Stimulated activated CD8-positive, alpha-beta memory T cell treated with anti-CD3 and anti-CD28 coated beads, Interleukin-7, amount 100 ng/mL, for 48 hours (primary cell): ENCODE measurements at places on chromosomes 13 and 19.

DNA sequence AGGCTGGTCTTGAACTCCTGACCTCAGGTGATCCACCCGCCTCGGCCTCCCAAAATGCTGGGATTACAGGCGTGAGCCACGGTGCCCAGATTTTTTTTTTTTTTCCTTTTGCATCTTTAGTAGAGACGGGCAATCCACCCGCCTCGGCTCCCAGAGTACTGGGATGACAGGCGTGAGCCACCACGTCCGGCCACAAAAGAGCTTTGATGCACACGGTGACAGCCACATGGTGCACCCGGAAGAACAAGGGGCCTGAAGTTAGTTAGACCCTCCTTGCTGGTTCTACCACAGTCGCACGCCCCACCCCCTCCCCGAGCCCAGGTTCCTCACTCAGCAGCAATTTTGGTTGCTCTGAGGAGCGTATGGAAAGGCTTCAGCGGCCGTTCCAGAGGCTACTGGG is 54.2 kb upstream of the USE1 start:
- no peak for DNase-seq

- no peak for DNase-seq
These were observed 15.1 kb downstream of the ZNF160 start for GRCh38 chr19:53088091-53088490.

DNA sequence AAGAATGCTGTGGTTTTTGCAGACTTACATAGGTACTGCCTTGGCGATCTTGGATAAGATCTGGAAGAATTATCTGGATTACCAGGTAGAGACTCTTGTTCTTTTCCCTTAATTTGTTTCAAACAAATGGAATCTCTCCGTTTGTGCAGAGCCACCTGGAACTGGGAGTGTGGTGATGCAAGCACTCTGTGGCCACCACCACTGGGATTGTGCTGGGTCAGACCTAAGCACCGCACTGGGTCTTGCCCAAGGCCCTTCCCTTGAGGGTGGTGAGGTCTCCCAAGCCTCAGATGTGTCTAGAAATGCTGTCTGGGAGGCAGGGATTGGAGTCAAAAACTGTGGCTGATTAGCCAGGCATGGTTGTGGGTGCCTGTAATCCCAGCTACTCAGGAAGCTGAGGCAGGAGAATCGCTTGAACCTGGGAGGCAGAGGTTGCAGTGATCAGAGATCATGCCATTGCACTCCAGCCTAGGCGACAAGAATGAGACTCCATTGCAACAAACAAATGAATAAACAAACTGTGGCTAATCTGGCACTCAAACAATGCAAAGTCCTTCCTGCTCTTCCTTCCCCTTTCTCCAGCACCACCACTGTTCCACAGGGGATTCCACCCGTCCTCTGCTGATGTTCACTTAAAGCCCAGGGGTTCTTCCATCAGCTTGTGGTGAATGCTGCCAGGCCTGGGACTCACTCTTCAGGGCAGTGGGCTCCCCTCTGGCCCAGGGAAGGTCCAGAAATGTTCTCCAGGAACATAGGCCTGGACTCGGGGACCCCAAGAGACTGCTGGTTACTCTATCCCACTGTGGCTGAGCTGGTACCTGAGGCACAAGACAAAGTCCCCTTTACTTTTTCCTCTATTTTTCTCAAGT is 10.8 kb upstream of the CEACAM1 start:
- DNase-seq = no peak

GRCh38 chr19:7507884-7508283 is 8.0 kb upstream of the ZNF358 start:
- DNase-seq = no peak

DNA sequence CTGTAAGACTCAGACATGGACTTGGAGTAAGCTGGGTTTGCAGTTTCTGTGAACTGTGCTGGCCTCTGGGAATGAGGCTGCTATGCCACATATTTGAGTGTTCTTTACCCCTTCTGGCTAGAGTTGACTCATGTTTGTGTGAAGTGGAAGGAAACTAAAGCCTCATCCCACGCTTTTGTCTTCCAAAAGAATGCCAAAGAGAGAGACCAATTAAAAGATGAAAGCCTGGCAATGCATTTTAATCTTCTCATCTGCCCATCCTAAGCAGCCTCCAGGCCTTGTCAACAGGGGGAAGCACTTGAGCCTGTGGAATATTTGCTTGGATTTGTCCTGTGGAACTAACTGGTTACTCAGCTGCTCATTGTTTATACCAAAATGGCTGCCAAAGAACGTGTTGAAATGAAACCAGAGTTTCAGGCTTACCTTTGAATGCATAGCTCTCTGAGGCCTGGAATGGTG is 49.1 kb downstream of the LMO7 start:
- DNase-seq = no peak

DNA sequence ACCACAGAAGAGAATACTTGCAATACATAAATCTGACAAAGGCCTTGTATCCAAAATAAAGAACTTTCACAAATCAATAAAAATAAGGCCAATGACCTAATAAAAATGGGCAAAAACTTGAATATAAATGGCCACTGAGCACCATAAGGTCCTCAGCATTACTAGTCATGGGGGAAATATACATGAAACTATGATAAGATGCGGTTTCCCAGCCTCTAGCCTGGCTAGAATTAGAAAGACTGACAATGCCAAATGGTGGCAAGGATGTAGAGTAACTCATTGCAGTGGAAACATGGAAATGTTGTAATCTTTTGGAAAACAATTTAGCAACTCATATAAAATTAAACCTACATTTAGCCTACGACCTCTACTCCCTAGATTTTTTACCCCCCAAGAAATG is 227.1 kb downstream of the GGACT start:
- DNase-seq = no peak

DNA sequence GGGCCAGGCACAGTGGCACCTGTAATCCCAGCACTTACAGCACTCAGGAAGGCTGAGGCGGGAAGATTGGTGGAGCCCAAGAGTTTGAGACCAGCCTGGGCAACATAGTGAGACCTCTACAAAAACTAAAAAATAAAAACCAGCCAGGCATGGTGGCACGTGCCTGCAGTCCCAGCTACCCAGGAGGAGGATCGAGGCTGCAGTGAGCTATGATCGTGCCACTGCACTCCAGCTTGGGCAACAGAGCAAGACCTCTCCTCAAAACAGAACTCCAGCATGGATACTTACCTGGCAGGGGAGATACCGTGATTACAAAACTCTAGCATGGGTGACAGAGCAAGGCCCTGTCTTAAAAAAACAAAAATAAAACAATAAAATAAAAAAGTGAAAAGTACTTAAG is 95.3 kb downstream of the GJA3 start:
- DNase-seq = no peak

- DNase-seq = no peak
These were observed 59.5 kb downstream of the TNFRSF19 start for GRCh38 chr13:23629566-23630272.

DNA sequence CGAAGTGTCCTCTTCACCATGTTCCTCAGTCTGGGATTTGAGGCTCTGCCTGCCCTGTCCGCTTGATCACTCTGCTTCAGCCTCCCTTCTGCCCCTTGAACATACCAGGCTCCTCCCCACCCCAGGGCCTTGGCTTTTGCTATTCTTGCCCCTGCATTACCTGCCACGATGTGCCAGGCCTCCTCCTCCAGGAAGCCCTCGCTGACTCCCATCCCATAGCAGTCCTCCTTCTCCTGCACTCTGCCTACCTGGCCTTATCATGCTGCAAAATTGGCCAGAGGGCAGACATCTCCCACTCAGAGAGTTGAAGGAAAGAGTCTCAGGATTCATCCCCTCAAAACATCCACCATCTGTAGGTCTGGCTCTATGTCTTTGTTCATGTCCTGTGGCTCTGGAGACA is 2.2 kb downstream of the YJEFN3 start:
- DNase-seq = no peak

DNA sequence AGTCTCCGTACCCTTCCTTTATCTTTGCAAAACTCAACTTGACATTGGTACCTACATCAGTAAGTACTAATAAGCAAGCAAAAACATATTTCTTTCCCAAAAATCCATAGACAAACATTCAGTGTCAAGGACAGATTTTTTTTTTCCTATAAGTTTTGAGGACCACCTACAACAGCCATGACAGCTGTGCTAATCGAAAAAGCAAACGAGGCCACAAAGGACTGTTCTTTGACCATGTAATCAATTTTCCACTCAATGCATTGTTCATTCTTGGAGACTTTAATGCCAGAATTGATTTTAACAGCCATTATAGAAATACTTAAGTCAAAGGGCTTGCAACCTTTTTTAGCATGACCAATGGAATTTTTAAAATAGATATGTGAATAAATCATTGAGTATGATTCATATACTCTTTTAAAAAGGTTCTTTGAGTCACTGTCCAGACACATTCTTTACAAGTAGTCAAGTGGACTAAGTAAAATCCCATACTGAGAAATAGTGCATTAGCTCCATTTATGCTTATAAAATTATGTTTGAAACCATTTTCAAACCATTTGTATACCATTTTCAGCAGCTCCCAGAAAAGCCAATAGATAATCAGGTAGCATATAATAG is 323.9 kb downstream of the MZT1 start:
- DNase-seq = no peak

DNA sequence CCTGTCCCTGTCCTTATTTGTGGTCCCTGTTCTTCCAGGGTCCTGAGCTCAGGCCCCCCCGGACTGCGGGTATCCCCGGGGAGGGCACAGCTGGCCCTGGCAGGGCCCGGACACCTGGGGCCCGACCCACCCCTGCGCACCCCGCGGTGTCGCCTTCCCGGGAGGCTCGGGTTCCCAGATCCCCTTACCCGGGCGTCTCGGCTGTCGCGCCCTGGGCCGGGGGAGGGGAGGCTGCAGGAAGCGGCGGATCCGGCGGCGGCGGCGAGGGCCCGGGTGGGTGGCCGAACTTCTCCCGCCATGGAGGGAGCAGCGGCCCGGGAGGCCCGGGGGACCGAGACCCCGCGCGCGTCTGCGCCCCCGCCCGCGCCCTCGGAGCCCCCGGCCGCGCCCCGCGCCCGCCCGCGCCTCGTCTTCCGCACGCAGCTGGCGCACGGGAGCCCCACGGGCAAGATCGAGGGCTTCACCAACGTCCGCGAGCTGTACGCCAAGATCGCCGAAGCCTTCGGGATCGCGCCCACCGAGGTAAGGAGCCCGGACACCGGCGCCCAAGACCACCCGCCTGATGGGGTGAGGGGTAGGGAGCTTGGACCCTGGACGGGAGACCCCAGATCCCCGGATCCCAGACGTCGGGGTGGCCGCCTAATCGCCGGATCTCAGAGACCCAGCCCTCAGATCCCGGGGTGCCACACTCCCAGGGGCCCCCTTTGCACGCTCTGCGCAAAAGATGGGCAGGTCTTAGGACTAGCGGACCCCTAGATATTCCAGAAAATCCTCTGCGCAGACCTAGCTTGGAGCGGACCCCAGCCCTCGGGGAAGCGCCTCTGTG is at the start of gene GIPC3:
Gene GIPC3 (plus strand): TSS at position 178 of the 826 bp plus-strand sequence. CDS start 120 bp downstream, at position 298.
- no peak for DNase-seq

GRCh38 chr13:30785191-30785850 is 50.0 kb downstream of the ALOX5AP start:
- no peak for DNase-seq

GRCh38 chr13:25707726-25708125 is 336.0 kb downstream of the ATP8A2 start:
- DNase-seq = no peak

- no peak for DNase-seq
These were observed 98.0 kb upstream of the DIAPH3 start for GRCh38 chr13:60261432-60262351.

GRCh38 chr19:40084948-40085347 is 5.8 kb downstream of the ZNF780A start:
- DNase-seq = no peak

DNA sequence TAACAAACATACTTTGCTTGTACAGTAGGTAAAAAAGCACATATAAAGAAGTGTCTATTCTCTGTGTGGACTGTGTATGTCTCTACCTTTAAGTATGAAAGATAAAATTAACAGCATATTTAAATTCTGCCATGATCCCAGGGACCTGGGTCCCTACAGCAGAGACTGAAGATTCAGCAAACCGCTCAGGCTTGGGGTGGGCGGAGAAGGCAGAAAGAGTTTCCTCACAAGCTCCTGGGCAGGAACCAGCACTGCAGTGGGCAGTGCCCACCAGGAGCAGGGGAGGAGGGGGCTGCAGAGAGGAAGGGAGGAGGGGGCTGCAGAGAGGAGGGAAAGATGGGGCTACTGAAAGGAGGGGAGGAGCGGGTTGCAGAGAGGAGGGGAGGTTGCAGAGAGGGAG is 44.6 kb upstream of the GRTP1 start:
- DNase-seq = no peak

DNA sequence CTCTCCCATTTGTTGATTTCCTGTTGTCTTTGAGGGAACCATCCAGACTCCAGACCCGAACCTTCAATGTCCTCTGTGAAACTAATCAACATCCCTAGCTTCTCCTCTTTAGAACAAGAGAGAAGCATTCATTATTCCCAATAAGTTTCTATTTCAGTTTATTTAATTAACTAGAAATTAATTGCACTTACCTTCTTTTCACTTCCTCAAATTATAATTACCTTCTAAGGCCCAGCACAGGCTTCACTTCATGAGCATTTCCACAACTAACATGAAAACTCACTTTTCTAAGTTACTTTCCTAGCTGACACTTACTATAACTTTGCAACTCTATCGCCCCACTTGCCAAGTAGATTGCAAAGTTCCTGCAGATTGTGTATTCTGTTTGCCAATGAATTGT is 71.6 kb upstream of the HTR2A start:
- no peak for DNase-seq

GRCh38 chr13:79392882-79393563 is 13.0 kb downstream of the RBM26 start:
- no peak for DNase-seq

- DNase-seq = no peak
These were observed 450 bp downstream of the NDUFA11 start for GRCh38 chr19:5903056-5903623.

- DNase-seq = peak; percentile 22
These were observed 47.6 kb upstream of the MAP3K10 start for GRCh38 chr19:40143612-40144011.

DNA sequence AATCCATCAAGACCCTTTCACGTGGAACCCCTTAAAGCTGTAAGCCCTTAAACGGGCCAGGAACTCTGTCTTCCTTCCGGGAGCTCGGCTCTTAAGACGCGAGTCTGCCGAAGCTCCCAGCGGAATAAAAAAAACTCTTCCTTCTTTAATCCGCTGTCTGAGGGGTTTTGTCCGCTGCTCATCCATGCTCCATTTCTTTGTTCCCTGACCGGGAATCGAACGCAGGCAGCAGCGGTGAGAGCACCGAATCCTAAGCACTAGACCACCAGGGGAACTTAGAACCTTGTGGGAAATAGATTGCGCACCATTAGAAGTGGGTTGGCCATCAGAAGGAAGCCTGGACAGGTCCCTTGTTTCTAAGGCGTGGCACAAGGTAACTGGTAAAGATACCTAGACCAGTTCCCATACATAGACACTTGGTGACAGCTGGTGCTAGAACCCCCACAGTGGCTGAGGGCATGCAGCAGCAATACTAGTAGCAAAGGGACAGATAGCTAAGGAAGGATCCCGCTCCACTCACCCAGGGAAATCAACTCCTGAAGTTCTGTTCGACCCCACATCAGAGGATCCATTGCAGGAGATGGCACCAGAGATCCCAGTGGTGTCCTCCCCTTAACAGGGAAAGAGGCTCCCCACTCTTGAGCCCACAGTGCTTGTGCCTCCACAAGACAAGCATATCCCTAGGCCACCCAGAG is 1.5 kb upstream of the RGCC start:
- no peak for DNase-seq
